DND-41 (cell line): ENCODE measurements at places on chromosomes 4 and X.

- H3K27ac ChIP-seq: no peak overlapping the region
- H3K4me3 ChIP-seq: no peak overlapping the region
- H3K4me1 ChIP-seq: no peaks in the 10 kb centered on the region
- no peaks in the 10 kb centered on the region for H3K36me3 ChIP-seq
These were observed 35.3 kb upstream of the GRPEL1 start for GRCh38 chr4:7103031-7103606.

DNA sequence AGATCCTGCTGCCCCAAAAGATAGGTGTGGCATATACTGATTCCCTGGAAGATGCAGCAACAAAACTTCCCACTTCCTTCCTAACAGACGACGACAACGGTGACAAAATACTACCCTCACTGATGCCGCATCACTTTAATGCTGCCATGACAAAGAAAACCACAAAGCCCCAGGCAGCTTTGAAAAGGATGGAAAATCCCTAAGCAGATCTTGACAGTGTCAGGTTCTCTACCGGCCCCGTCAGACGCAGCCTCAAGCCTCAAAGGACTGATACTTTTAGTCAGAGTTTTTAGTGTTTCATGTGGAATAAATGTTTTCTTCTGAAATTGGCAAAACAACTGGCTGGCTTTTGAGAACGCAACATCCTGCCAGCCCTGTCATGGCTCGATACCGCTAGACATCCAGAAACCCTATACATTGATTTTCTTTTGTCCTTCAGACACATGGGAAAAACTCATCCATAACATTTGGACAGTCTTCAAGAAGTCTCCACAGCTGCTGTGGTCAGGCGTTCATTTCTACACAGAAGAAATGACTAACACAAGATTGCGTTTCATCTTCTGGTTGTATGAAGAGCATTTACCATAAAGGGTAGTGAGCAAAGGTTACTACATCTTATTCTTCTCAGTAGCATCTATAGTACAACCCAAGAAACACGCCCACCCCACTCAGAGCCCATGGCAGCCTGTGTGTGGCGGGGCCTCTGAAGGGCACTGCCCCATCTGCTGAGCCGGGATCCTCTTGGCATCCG is 60.1 kb downstream of the GATB start:
- H3K36me3 ChIP-seq: peaks cover 21% of the 10 kb centered on the region; the same call in 1 of the 2 replicates
- no peak overlapping the region for H3K4me3 ChIP-seq
- H3K4me1 ChIP-seq: no peaks in the 10 kb centered on the region
- no peak overlapping the region for H3K27ac ChIP-seq
- H3K27me3 ChIP-seq: no peaks in the 10 kb centered on the region

- DNase-seq: no peak
- no peaks in the 10 kb centered on the region for H3K36me3 ChIP-seq
- H3K27me3 ChIP-seq: no peaks in the 10 kb centered on the region
These were observed 258.4 kb downstream of the PPARGC1A start for GRCh38 chr4:23631255-23631950.

DNA sequence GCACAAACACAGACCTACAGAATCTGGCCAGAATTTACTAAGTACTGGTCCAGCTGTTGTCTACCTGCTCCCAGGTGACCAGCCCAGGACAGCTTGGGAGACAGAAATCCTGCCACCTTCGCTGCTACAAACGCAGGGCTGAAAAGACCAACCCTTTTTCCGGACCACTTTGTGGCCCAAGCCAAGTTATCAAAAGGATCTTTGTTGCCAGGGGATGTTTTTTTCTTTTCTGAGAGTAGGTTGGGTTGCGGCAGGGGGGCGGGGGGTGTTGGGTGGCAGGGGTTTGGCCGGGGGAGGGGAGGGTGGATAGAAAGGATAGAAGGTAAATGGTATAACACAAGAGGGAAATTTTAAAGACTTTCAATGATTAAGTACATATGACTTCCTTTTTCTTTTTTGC is 63.4 kb downstream of the STOX2 start:
- H3K36me3 ChIP-seq: no peaks in the 10 kb centered on the region
- DNase-seq: no peak
- H3K27me3 ChIP-seq: no peaks in the 10 kb centered on the region
- no peak overlapping the region for H3K4me3 ChIP-seq
- no peaks in the 10 kb centered on the region for H3K4me1 ChIP-seq

- no peak overlapping the region for H3K4me3 ChIP-seq
- H3K4me1 ChIP-seq: peaks cover 4% of the 10 kb centered on the region; the same call in 1 of the 2 replicates
- no peak overlapping the region for H3K27ac ChIP-seq
- H3K36me3 ChIP-seq: peaks cover 18% of the 10 kb centered on the region; the same call in 1 of the 2 replicates
- no peaks in the 10 kb centered on the region for H3K27me3 ChIP-seq
- DNase-seq: no peak
These were observed 304.5 kb downstream of the PPP3CA start for GRCh38 chr4:101042847-101043246.
